ENCODE measurements at places on chromosomes 6 and 20.
A peak's percentile ranks its signal among the peaks of the same experiment; 100 is the strongest.

DNA sequence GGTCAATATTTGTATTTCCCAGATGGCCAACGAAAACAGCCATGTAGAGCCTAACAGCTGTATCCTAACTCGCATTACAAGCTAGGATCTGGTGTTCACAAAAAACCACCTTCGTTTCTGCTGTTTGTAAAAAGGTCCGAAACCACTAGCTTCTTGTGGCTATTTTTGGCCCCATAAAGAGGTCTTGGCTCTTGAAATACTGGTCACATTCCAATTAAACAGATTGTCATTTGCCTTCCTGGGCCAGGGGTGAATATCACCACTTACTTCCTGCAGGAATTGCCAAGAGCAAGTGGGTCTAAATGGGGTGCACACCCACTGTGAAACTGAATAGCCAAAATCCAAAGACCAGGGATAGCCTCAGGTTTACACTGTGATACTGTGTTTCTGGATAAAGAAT is 48.2 kb downstream of the TSHZ2 start:
- no peak for DNase-seq

DNA sequence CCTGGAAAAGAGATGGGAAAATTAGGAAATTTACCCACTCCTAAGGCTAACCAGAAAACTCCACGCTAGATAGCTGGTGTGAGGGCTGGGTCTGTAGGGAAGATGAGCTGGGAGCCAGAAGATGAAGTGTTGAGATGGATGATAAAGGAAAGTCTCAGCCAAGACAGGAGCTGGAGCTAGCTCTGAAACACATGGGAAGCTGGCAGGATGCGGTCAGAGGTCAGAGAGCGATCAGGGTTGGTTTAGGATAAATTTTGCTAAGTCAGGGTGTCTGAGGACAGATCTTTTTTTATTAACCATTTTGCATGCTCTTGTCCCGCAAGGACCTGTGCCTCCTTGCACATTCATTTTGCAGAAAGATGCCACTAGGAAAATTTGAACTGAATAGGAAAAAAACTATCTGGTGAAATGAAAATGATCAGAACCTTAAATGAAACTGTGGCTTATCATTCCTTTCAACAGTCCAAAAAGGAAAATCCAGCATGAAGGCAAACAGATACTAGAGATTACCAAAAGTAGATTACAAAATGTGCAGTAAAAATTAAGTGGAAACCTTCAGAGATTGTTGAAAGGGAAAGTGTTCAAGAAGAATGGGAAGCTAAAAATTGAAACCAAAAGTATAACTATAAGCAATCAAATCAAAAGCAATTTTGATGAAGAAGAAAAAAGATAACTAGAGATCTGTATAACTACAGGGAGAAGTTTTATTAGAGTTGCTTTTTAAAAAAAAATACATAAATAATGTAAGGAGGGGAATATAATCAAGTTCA is 10.7 kb upstream of the EDN1 start:
- DNase-seq, result no peak

- DNase-seq, result no peak
Measured at GRCh38 chr6:25375125-25375524, 96.0 kb downstream of the CARMIL1 start.

GRCh38 chr20:16699293-16699692 is 30.5 kb upstream of the SNRPB2 start:
- no peak for DNase-seq

DNA sequence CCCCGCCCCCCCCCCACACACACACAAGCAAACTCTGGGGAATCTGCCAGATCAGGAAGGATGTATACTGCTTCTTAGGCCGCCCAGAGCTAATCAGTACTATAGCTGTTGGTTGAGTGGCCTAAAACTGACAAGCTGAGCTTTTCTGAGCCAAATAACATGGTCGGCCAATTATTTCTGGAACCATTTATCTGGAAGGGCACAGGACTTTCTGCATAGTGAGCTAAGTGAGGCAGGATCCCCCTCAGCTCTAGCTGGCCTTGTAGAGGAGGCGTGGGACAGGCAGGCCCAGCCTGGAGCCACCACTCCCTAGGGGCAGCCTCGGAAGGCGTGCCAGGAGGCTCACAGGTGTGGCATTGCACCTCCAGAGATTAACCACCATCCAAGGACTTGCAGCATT is 200.1 kb downstream of the TMEM242 start:
- no peak for DNase-seq

DNA sequence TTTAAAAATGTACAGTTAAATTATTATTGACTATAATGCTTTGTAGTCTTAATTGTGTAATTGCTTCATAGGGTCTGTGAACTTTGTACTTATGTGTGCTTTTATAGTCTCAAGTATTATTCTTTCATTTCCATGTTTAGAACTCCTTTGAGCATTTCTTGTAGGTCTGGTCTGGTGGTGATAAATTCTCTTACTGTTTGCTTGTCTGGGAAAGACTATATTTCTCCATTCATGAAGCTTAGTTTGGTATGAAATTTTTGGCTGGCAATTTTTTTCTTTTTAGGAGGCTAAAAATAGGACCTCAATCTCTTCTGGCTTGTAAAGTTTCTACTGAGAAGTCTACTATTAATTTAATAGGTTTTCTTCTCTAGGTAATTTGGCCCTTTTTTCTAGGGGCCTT is 67.4 kb downstream of the CCDC170 start:
- peak; percentile 23 for DNase-seq

GRCh38 chr6:84651583-84651982 is 112.8 kb downstream of the TBX18 start:
- DNase-seq, result no peak

DNA sequence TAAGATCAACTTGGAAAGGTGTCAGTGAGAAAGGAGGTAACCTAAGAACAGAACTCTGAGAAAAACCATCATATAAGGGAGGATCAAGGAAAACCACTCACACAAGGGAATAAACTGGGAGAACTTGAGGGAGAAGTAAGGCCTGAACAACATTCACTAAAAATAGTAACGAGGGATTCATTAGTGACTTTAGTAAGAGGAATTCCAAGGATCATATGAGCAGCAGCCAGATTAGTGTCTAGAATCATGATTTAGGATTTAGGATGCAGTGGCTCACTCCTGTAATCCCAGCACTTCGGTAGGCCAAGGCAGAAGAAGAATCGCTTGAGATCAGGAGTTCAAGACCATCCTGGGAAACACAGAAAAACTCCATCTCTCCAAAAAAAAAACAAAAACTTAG is 376.5 kb upstream of the MARCKS start:
- no peak for DNase-seq

DNA sequence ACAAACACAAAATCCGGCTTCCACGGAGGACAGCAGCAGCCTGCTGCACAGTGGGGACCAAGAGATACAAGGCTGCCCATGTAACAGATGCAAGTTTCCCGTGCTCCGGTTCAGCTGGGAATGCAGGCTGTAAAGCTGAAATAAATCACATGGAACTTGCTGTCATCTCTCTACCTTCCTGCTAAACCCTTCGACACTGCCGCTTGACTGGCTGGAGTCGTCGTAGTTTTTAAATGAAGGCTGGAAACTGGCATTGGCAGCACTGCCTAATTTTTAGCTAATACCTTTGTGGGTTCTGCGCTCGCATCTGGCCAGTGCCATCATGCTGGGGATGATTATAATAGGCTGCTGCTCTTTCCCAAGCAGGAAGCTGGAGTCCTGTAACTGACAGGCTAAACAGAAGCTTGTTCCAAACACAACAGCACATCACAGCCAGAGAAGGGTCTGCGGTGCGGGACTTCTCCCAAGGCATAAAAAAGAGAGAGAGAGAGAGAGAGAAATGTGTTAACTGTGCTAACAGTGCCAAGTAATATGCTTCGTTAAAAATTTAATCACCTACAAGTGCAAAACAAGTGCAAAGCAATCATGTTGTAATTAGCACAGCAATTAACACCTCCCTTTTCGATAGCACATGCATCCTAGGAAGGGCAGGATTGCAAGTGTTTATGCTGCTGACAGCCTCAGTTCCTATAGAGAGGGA is 146.1 kb downstream of the TFAP2A start:
- no peak for DNase-seq

- DNase-seq, result peak; percentile 16
Measured at GRCh38 chr6:158042245-158042798, 60.7 kb downstream of the SYNJ2 start.

- DNase-seq, result no peak
Measured at GRCh38 chr20:53263554-53264438, 291.6 kb downstream of the TSHZ2 start.

DNA sequence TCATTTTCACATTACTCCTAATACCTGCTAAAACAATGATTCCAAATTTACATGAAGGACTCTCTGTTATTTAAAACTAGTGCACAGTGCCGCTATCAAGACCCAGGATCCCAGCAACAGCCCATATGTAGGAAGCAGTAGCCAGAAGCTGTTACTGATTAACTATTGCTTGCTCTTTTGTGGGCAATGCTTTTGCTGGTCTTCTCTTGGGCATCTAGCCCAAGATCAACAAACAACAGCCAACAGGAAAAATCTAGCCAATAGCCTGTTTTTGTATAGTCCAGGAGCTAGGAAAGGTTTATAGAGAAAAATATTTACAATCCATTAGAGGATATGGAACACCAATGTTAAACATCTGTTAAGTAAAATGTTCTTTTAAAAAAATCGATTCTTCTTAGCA is 22.1 kb upstream of the TENT5A start:
- peak; percentile 43 for DNase-seq

- DNase-seq, result peak; percentile 28
Measured at GRCh38 chr20:36523341-36523740, 18.0 kb upstream of the MYL9 start.

- DNase-seq, result no peak
Measured at GRCh38 chr6:85971238-85971637, 328.6 kb upstream of the SYNCRIP start.

DNA sequence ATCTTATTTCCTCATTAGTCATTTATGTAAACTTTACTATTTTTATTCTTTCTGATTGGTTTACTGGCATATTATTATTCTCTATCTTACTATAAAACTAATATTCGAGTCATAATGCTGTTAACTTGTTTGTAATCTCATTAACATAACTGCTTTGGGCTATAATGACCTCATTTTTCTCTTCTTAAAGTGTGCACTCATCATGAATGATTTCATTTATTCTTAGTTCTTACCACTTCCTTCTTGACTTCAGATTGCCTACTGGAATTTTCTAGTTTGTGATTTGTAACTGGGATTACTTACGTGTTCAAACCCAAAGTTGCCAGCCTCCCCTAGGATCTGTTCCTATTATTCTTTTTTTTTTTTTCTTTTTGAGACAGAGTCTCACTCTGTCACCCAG is 91.8 kb upstream of the TNFAIP3 start:
- no peak for DNase-seq

DNA sequence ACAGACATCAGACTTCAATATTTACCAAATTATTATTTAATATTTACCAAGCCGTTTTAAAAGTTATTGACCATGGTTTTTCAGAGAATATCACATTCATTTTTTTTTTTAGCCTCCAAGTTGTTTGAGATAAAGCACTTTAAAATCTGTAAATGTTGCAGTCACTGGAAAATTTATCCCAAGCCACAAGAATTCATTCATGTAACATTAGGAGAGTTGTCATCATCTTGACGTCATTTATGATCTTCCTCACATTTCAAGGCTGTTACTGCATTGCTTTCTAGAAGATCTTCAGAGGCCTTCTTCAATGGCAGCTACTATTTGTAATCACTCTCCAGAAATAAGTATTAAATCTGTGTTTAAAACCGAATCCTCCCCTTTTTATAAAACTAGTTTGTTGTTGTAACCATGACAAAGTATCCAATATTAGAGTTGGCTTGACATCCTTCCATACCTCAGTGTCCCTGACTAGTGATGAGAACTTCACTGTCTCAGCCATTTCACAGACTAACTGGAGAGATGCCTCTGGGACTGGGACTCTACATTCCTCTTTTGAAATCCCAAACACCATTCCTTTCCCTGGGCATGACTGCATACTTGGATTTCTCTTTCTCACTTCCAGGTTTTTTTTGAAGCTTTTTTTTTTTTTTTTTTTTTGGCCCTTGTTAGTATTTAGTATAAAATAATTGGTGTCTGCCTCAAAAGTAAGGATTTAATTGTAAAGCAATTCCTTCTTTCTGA is 100.1 kb downstream of the ZFAND3 start:
- DNase-seq, result no peak

DNA sequence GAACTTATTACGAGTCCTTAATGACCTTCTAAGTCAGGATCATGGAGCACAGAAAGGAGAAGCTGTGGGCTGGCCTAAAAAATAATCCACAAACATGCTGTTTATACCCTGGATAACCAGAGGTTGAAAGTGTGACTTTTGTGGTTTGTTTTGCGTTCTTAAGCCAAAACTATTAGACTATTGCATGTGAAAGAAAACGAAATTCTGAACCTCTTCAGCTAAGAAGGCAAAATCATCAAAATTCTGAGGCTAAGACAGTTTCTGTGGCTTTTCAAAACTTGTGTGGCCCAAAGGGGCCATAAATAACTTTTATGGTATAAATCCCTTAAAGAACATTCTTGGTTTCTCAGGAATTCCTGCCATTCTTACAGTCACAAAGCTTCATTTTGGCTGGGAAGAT is 251.0 kb downstream of the UST start:
- DNase-seq, result no peak

DNA sequence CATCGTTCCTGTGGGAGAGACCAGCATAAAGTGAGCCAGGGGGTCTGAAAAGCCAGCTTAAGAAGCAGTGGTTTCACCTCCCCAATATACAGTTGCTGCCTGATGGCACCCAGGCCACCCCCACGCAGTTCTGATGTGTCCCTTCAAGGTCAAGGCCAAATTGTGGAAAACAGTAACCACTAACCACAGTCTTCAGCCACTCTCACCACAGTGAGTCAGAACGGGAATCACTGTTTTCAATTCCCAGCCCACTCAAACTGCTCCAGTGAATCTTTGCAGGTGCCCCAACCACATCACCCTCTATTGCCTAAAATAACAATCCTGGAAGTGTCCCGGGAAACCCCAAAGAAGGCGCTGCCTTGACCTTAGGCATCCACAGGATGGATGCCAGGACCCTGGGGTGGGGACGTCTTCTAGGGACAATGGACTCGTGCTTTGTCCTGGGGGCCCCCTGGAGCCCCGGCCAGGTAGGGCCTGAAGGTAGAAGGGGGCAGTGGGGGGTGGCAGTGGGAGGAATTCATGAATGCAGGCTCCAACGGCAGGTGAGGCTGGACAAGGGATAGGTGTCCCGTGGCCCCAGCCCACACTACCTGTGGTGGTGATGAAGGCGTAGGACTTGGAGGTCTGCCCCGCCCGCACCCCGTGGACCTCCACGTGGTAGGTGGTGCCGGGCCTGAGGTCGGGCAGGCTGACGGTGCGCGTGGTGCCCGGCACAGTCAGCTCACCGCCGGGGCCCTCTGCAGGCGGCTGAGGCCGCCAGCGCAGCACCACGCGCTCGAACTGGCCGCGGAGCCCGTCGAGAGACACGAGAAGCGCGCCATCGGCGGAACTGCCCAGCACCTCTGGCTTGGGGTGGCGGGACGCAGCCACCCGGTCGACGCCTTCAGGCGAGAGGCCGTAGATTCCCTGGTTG is 22.2 kb downstream of the TNXB start:
- peak; percentile 56 for DNase-seq

GRCh38 chr6:45054610-45055009 is 273.5 kb upstream of the RUNX2 start:
- DNase-seq, result peak; percentile 12

- no peak for DNase-seq
Measured at GRCh38 chr20:22232473-22232872, 351.9 kb downstream of the FOXA2 start.

GRCh38 chr6:74114428-74114827 is 418.4 kb downstream of the CD109 start:
- no peak for DNase-seq

- DNase-seq, result no peak
Measured at GRCh38 chr6:11433860-11434259, 103.7 kb upstream of the TMEM170B start.

GRCh38 chr6:157669747-157670216 is 153.3 kb upstream of the SNX9 start:
- DNase-seq, result peak; percentile 22

All from common myeloid progenitor, CD34-positive (primary cell).